ENCODE measurements at places on chromosomes 11 and 22.

DNA sequence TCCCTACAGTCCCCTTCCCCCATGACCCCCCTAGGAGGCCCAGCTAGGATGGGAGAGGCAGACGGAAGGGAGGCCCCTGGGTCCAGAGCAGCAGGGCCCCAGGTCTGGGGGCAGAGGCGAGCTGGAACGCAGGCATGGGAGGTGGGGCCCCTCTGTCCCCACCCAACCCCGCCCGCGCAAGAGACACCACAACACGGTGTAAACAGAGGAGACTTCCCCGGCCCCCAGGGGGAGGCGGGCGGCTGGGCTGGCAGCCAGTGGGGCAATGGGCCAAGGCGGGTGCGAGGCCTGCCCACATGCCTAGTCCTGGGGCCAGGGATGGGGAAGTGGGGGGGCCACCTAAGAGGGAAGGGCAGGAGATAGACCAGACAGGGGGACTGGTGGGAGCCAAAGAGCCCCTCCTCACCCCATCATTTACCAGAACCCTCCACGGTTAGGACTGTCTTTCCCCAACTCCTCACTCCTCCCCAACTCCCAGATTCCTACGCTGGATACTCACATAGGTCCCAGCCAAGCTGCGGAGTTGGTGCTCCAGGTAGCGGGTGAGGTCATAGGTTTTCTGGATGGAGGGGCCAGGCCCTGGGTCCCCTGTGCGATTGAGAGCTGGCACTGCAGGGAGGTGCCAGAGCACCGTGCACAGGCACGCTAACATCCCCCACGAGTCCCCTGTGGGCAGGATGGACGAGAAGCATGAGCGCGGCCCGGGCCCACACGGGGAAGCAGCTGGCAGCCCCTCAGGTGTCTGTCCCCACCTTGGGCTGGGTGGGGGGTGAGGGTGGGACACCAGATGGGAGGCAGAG lies 6.2 kb downstream of the CLCF1 start:
- no peak for DNase-seq

DNA sequence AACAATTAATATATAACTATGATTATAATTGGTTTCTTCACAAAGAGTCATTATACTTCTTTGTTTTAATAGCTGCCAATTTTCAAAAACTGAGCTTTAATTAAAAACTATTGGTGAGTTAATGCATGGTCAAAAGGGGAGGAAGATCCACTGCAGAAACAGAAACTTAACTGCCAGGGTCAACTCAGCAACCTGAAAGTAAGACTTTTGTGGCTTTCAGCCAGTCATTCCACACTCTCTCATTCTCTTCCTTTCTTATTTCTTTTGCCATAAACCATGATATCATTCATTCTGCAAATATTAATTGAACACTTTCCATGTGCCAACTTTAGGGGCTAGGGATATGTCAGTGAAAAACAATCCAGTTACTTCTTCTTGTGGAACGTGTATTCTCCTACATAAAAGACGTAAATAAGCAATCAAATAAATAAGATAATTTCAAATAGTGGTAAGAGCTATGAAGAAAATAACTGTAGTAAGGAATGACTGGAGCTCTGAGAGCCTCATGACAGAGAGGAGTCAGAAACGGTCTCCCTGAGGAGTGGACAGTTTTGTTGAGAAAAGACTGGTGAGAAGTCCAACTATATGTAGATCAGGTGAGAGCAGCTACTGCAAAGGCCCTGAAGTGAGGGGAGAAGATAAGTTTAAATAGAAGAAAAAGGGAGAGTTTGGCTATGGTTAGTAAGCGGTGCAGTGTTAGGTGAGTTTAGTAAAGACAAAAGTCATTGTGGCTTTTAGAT lies 130.5 kb downstream of the GRIA4 start:
- no peak for DNase-seq

GRCh38 chr11:121198491-121198890 lies 94.1 kb upstream of the SC5D start:
- DNase-seq: no peak

DNA sequence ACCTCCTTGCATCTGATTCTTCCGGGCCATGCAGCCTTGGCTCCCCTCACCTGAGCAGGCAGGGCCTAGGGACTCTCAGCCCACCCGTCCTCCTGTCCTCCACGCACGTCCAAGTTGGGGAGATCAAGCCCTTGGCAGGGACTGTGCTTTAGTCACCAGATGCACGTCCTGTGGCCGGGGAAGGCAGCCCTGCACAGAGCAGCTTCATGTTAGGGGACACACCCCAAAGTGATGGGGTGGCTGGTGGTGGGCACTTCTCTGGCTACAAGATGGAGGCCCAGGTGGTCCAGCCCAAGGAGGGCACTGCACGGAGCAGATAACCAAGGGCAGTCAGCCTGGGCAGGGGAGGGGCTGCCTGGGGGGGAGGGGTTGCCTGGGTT lies 1.2 kb downstream of the MUC5B start:
- no peak for DNase-seq

GRCh38 chr11:63012430-63012829 lies 3.2 kb downstream of the SLC22A8 start:
- DNase-seq: no peak

DNA sequence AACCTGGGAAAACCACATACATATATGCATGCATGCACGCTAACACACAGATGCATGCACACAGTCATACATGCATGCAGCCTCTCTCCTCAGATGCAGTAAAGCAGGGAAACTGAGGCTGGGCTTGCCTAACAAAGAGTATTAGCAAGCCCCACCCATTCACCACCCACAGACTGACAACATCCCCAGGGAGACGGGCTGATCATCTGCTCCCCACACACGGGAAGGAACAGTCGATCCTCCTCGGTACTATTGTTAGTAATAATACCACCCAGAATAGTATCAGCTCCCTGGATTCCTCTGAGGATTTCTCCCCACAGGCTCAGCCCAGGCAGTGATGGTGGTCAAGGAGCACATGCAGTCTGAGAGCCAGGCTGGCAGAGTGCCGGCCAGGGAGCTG lies 41.2 kb downstream of the SLC22A12 start:
- DNase-seq: no peak

GRCh38 chr11:108852701-108853100 lies 187.8 kb downstream of the DDX10 start:
- no peak for DNase-seq

DNA sequence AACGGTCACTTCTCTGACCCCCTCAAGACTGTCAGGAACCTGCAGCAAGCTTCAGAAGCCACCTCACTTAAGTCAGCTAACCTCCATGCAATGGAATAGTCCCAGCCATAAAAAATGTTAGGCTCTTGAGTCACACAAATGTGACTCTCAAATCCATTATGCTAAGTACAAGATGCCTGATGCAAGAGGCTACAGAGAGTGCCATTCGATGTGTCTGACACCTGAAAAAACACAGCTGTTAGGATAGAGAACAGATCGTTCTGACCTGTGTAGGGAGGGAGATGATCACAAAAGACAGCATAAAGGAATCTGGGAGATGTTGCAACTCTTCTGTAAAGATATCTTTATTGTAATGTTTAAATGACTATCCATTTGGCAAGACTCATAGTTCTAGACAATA lies 712.4 kb downstream of the TBC1D22A start:
- peak; percentile 11 for DNase-seq

DNA sequence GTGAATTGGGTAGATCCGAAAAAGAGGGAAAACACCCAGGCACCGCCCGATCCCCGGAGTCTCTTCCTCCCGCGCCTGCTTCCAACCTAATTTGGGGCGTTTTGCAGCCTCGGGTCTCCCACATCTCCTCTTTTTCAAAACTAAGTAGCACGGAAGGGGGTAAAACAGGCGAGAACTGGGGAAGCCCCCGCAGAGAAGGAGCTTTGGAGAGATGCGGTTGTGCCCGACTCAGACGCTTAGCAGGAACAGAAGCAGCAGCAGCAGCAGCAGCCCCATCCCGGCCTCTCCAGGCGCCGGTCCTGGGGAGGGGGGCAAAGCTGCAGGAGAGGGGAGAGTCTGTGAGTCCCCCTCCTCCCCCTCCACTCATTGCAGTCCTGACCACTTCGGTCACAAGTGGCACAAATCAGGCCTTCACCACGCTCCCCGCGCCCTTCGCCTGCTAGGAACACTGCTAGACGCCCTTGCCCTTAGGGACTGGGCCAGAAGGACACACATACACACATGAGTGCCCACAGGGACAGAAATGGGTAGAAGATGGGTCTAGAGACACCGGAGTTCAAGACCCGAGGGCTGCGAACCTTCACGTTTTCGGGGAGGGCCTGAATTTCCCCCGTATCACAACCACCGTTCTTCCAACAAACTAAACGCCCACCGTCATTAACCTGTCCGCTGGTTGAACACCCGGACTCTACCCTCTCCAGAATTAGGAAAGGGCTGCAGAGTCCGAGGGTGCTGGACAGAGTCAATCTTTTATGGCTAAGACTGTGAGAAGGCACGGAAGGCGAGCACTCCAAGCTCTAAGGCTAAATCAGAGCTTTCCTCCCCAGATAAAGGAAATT lies 98.3 kb upstream of the HSD17B12 start:
- DNase-seq: no peak

- DNase-seq: no peak
These were observed 20.3 kb upstream of the FGF3 start for GRCh38 chr11:69839516-69839915.

DNA sequence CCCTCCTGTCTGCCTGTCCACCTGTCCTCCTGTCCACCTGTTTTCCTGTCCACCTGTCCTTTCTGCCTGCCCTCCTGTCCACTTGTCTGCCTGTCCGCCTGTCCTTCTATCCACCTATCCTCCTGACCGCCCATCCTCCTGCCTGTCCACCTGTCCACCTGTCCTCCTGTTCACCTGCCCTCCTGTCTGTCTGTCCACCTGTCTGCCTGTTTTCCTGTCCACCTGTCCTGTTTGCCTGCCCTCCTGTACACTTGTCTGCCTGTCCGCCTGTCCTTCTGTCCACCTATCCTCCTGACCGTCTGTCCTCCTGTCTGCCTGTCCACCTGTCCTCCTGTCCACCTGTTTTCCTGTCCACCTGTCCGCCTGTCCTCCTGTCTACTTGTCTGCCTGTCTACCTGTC lies 682.8 kb downstream of the TBC1D22A start:
- no peak for DNase-seq
